ENCODE measurements at places on chromosomes 6 and 20.
A peak's percentile ranks its signal among the peaks of the same experiment; 100 is the strongest.

DNA sequence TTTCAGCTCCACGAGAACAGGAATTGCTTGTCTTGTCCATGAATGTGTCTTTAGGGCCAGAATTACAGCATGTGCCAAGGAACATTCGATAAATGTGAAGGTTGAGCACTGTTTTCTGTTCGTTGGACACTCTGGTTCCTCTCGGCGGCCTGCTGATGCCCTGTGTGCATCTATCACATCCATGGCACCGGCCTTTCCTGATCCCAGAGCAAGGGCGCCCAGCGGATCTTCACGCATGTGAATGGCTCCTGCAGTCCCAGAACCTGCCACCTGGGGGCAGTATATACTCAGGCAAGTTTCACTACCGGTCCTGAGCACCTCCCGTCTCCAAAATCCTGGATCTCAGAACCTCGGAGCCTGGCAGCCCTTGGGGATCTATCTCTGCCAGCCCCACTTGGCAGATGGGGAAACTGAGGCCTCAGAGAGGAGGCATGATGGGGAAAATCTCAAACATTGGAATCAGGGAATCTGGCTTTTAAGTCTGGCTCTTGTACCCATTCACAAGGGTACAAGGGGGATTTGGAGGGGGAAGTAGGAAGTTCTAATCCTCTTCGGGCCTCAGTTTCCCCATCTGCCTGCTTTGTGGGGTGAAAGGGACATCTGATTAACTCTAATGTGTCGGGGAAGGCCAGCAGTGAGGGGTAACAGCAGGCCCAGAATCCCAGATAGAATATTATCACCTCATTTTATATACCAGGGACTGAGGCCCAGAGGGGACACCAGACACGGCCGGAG lies 4.3 kb upstream of the CEBPB start:
- peak; percentile 92 for DNase-seq

GRCh38 chr6:53672237-53672636 lies 6.7 kb upstream of the KLHL31 start:
- DNase-seq = no peak

- no peak for DNase-seq
Observed at GRCh38 chr6:149421132-149421531, 21.1 kb downstream of the SUMO4 start.

DNA sequence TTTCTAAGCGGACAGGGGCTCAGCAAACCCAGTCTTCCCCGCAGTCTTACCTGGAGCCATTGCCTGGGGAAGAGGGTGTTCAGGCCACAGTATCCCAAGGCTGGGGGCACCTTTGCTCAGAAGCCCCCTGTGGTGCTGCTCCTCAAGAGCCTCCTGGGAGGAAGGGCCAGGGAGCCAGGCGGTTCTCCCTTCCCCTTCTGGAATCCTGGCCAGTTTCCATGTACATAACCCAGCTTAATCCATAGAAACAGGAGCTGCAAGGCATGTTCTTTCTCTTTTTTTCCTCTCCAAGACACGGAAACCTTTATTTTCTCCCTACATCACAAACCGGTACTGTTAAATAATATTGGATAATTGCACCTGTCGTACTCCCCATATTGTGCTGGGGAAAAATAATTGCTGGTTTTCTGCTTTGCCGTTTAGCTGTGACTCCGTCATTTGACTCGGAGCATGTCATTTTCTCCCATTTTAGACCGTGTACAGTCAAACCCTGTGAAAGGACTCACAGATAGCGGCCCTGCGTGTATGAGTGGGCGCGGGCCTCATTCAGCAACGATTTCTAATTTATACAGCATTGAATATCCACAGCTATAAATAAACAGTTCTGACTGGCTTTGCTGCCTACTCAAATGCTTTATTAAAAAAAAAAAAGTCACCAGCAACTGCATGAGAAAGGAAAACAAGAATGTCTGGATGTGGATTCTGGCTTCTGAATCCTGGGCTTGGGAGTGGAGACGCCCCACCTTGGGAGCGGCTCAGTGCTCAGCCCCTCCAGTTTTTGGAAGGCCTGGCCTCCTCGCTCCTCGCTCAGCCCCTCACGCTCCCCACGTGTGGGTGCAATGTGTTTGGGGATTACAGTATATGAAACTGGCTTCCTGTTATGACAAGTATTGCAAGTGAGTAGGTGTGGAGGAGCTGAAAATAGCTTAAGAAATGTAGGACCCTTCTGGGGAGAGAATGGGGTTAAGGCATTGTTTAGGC lies 67.3 kb downstream of the ADTRP start:
- DNase-seq = peak; percentile 40

All from left lung (tissue), 14 donors.